ENCODE measurements at places on chromosomes 3 and 15.

DNA sequence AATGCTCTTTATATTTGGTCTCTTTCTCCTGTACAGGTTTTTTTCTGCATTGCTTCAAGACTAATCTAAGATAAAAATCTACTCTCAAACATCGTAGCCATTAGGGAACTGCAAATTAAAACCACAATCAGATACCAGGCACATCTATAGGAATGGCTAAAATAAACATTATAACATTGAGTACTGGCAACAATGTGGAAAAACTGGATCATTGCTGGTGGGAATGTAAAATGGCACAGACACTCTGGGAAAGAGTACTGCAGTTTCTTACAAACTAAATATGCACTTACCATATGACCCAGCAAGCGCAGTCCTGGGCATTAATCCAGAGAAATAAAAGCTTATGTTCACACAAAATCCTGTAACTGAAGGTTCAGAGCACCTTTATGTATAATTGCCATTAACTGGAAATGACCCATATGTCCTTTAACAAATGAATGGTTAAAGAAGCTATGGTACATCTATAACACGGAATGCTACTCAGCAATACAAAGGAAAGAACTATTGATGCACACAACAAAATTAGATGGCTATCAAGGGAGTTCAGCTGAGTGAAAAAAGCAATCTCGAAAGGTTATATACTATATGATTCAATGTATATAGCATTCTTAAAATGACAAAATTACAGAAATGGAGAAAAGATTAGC lies 6.3 kb downstream of the ABCC5 start:
- DNase-seq = no peak

- no peak for DNase-seq
Measured at GRCh38 chr3:62659660-62660059, 215.6 kb downstream of the CADPS start.

DNA sequence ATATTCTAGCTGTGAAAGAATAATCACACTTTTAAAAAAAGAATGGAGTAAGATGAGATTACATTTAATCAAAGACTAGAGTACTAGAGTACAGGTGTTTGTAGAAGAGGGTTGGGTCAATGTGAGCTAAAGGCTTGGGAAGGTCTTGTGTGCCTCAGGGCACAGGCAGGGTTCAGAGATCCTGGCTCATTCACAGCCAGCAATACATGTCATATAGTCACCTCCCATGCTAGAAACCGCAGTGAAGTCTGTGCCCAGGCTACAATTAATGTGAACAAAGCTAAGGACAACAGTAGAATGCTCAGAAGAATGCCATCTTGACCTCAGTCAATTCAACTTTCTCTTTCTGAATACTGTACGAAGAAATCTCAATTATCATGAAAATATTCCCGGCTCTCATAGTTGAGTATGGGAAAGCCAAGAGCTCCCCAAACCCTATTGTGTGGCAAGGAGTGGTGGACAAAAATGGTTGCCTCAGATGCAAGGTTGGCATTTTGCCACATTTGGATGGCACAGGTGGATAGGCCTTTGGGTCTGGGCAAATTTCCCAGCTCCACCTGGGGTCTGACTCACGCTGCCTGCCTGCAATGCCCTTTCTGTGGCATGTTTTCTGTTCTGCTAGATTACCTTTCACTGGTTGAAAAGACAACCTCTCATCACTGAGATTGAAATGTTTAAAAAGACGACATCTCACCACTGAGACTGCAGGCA lies 70.2 kb downstream of the NMD3 start:
- DNase-seq = no peak

DNA sequence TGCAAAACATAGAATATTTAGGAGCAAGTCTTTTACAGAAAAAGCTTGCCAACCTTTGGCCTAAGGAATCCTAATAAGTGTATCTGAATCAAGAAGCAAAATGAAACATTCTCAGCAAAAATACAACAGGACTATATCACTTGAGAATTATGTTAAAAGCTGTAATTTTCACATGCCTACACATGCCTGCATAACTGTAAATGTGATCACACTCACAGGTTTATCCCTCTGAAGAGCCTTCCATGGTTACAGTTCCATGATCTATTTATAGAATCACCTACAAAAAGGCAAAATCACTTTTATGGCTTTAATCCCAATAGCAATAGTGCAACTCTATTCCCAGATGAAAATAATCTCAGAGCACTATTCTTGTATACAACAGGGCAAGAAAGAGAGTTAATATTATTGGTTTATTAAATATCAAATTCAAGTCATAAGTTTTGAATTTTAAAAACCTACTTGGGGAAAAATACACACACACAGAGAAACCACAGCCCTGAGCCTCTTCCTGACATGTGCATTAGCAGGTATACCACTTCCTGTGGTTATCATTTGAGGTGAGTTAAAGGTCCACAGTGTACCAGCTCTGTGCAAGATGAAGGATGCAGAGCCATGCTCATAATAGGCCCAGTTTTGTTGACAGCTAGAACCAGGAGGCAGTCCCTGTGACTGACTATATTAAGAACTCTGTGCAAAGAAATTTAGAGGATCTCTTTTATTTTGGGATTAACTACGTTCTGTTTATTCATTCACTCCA lies 252.5 kb upstream of the TGFBR2 start:
- DNase-seq = peak; percentile 22

GRCh38 chr3:127475975-127476705 lies 114.4 kb downstream of the TPRA1 start:
- DNase-seq = no peak

DNA sequence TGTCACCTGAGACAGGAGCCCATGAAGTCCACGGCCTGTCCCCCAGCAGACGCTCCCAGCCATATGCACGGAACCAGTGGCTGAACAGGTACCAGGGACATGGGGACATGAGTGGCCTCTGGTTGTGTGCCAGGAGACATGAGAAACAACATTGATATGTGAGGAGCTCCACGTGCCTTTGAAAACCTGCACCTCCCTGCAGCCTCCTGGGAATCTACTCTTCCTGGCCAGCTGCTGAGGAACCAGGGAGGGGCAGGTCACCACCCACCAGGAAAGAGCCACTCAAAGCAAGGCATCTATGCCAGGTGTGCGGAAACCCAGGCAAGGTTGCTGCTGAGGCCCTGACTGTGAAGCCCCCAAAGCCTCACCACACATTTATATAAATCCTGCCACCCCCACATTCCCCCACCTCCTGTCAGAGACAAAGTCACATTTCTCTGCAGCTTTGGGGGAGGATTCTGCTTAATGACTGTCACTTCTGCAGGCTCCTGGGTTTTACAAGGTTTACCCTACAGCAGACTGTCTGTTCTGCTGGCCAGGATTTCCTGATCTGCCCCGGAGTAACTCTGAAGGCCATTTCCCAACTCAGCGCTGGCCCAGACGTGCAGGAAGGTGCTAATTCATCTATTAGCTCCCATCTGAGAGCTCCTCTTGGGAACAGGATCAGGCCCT lies 110.8 kb downstream of the ADCY5 start:
- no peak for DNase-seq

GRCh38 chr3:184812662-184813042 lies 686 bp downstream of the VPS8 start:
- DNase-seq = no peak

Data from stimulated activated CD4-positive, alpha-beta T cell treated with anti-CD3 and anti-CD28 coated beads, Interleukin-1b, Interleukin-23, amount 100 ng/mL, for 1 hour (primary cell).